ENCODE measurements at places on chromosomes 6 and 20.

- no peak for DNase-seq
Observed at GRCh38 chr6:310671-311070, 18.4 kb downstream of the DUSP22 start.

DNA sequence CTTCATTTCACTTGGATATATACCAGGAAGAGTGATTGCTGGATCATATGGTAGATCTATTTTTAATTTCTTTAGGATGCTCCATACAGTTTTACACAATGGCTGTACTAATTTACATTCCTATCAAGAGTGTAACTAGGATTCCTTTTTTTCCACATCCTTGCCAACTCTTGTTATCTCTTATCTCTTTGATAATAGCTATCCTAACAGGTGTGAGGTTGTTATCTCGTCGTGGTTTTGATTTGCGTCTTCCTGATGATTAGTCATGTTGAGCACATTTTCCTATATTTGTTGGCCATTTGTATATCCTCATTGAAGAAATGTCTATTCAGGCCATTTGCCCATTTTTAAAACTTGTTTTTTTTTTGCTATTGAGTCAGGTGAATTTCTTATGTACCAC is 552.4 kb downstream of the RFPL4B start:
- no peak for DNase-seq

GRCh38 chr6:133377219-133377618 is 136.1 kb downstream of the EYA4 start:
- no peak for DNase-seq

DNA sequence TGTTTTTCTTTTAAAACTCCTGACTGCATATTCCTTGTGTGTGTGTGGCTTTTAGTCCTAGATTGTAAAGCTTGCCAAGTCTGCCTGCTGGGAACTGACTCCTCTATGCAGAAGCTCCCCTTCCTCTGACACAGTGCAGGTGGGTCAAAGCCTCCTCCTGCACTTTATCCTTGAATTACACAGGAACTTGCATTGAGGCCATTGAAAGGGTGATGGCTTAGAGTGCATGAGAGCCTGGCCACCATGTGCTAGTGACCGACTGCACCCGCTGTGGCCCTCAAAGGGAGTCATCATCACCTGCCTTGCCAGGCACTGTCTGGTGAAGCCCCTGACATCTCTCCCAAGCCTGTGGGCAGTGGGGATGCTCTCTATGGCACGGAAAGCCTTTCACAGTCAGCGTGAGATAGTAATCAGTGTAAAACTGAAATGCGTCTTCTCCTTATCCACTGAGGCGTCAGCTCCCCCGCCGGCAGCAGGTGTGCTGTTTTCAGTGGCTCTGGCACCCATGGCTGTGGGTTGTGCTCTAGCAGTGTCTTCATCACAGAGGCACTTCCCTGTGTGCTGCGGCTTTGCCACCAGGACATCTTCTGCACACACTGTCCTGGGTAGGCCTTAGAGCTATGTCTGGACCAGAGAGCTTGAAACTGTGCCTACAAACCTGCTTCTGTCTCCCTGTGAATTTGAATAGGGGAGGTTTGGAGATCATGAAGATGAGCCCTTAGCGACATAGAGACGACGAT is 87.9 kb downstream of the THBS2 start:
- no peak for DNase-seq

DNA sequence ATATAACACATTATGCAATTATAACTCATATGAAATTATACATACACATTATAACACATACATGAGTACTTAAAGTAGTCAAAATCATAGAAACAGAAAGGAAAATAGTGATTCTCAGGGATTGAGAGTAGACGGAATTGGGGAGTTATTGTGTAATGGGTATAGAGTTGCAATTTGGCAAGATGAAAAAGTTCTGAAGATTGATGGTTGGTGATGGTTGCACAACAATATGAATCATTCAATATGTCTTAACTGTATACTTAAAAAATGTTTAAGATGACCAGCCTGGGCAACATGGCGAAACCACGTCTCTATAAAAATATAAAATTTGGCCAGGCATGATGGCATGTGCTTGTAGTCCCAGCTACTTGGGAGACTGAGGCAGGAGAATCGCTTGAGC is 372.7 kb downstream of the CDKAL1 start:
- no peak for DNase-seq

DNA sequence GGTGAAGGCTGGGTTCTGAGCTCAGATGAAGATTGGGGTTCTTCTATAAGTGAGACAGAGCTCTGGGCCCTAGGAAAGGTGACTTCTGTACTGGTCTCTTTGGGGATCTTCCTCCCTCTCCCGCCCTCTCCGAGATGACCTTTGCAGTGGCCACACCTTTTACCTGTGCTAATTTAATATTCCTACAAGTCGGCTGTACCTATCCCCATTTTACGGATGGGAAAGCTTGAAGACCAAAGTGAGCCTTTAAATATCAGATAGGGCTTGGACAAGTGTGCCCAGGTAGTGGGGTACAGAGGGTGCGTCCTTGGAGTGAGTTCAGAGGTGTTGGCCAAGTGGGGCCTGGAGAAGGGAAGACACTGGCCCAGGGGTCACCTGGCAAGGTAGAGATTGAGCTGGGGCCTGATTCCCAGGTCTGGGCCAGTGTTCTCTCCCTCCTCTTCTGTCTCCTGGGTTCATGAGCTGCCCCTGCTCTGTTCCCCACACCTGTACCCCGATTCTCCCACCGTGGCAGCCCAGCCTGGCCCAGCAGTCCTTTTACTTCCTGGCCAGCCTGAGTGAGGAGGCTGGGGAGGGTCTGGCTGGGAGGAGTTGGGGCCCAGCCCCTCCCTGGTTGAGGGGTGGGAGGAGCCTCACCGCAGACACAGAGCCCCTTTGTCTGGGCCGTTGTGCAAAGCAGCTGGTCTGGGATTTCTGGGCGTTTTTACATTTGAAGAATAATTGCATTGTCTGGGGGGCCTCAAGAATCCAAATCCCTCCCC is 152.1 kb upstream of the RNF24 start:
- no peak for DNase-seq

DNA sequence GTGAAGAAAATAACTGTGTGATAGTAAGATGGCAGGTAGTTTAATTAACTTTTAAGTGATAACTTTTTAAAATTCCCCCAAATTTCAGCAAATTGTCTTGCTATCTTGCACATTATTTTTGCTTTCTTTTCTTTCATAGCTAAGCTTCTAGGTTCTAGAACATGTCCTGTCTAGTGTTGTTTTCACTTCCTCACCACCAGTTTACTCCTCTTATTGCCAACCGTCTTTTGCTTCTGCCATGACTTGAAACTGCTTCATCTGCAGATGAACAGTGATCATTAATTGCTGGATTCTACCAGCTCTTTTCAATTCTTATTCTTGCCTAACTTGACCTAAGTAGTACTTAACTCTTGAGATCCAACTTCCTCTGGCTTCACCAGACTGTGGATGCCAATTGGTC is 137.8 kb downstream of the CENPW start:
- DNase-seq: no peak

DNA sequence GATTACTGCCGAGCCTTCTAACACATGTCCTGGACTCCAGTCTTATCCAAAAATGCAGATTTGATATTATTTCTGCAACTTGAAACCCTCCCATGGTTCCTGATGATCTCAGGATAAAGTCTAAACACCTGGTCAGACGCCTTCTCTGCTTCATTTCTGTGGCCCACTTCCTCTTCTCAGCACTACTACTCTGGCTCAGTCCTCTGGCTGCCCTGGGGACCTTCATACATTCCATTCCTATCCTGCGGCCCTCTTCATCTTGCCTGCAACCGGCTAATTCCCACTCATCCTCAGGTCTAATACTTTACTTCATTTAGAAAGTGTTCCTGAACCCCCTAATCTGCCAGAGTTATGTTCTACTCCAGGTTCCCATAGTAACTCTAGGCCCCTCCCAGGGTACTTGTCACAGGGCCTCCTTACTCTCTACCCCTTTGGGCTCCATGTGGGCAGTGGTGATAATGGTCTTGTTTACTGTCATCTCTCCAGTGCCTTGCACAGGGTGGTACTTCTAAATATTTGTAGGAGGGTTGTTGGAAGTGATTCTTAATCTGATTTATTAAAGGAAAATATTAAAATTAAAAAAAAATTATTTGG is 18.9 kb downstream of the MAN1A1 start:
- DNase-seq: no peak

DNA sequence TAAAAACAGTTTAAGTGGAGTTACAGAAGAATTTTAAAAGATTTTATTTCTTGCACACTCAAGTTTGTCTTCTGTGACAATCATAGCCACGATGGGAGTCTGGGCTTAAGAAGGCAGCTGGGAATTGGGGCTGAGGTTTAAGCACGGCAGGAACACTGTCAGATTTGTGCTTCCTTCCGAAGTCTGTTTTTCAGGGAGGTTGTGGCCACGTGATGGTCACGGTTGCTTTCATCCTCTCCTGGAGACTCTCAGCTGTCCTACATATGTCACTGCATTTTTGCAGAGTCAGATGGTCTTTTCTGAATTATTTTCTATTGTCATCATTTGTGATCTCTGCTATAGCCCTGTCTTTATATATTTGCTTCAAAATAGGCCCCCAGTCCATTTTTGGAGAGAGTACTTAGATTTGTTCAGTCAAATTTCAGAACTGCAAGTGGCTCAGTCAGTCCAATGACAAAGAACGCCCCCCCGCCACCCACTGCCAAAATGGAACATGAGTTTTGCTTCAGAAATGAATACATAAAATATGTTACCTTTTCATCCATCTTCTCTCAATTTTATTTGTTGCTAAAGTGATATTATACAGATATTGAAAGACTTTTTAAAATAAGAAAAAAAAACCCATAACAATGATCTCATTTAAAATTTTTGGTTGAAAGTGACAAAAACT is 111.8 kb upstream of the ZFP64 start:
- DNase-seq: no peak

- DNase-seq: no peak
Observed at GRCh38 chr6:55819811-55820210, 55.6 kb downstream of the BMP5 start.

GRCh38 chr20:63442100-63442493 is 30.4 kb downstream of the KCNQ2 start:
- peak; percentile 66 for DNase-seq

- no peak for DNase-seq
Observed at GRCh38 chr6:129486327-129486726, 223.7 kb downstream of the ARHGAP18 start.

GRCh38 chr6:35259948-35260590 is 534 bp downstream of the ZNF76 start:
- peak; percentile 64 for DNase-seq

DNA sequence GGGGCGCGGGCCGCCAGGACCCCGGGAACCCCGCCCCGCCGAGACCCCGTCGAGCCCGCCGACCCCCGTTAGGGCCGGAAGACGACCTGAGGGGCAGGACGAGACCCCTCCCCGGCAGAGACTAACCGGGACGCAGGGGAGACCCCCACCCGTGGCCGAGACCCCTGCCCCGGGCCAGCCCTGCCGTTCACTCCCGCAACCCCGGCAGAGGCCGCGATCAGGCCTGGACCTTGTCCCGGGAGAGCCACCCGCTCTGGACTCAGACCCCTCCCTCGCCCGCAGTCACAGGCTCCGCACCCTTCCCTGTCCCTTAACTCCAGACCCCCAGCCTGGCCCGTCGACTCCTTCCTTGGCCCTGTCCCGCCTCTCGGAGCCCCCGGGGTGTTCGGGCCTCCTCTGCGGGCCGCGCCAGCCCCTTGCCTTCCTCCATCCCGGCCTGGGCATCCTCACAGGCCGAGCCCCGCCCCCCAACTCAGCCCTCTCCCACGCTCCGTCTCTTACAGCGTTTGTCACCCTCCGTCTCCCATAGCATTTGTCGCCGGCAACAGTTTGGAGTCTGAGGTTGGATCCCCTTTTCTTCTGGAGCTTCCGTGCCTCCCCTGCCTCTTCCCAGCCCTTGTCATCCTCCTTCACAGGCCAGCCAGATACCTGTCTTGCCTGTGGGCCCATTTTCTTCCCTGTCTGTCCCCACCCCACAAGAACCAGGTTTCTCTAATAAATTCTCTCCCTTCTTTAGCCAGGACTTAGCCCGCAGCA is 569 bp downstream of the TCEA2 start:
- no peak for DNase-seq

- DNase-seq: no peak
Observed at GRCh38 chr6:90204327-90205056, 92.2 kb downstream of the BACH2 start.

DNA sequence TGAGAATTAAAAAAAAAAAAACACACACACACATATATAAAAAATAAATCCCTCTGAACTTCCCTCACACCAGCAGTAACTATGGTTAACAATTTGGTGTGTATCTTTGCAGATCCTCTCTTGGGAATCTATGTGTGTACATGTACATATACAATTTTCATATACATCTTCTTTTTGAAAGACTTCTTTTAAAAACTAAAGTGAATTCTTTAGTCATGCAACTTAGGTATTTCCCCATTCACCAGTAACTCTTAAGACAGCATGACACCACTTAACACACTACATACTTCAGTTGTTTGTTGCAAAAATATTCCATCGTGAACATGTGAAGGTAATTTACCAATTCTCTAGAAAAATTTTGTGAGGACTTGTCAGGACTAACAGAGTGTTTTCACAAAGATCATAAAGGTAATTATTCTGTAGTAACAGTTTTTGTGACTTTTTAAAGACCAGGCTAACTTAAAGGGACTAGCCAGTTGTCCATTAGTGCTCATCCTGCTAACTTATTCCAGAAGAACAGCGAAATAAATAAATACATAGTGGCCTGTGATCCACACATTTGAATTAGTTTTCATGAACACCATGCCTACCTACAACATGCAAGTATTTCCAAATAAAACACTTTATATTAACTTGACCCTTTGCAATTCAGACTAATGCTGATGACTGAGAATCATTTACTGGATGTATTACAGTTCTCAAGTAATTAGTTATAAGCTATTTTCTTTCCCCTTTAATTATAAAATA is 12.1 kb downstream of the RBM39 start:
- DNase-seq: no peak

DNA sequence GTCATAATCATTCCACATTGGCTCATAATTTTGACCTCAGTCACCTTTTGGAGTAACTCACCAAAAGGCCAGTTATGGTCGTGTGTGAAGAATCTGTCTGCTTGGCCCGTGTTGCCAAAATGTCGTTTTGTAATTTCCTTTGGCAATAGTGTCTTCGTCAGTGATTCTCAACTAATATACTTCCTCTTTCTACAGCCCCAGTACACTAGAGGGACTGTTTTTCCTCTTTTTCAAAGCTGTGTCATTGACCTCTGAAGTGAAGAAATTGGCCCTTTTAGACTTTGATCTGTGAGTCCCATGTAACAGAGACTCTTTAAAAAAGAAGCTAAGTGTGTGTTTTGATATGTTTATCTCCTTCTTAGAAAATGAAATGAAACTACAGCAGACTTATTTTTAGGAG is 5.2 kb downstream of the FOXO3 start:
- DNase-seq: no peak

GRCh38 chr20:57772349-57772964 is 62.6 kb upstream of the PMEPA1 start:
- peak; percentile 44 for DNase-seq

- no peak for DNase-seq
Observed at GRCh38 chr6:150627585-150628025, 27.9 kb downstream of the PLEKHG1 start.

DNA sequence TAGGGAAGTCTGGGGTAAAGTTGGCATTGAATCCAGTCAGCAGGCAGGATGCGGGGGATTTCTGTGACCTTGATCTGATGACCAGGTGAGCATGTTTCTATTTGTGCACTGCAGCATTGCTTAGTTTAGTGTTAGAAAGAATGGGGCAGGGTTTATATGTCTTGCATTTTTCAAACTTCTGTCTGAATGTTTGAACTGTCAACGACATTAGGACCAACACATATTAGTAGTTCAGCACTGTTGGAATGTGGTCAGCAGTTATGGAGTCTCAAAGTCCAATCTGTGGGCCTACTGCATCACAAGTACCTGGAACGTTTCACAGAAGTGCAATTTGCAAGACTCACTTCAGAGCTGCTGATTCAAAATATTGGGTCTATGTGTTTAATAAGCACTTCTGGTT is 276.6 kb upstream of the BMP2 start:
- DNase-seq: no peak

GRCh38 chr6:34656378-34657036 is 40.1 kb downstream of the ILRUN start:
- DNase-seq: no peak

Data from CD4-positive, alpha-beta T cell (primary cell).